ENCODE measurements at places on chromosomes 1 and 21.

DNA sequence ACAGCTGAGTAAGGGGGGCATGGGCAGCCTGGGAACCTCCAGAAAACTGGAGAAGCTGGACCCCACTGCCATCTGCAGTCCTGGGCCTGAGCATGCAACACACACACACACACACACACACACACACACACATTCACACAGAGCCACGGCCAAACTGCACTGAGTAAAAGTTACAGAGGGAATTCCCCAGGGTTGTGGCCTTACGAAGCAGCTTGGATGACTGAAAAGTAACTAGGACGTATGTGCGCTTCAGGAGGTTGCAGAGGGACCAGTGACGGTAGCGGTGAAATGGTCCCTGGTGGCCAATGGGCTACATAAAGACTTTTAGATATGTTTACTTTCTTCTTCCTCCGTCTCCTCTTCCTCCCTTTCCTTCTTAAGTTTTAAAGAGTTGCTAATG lies 232.5 kb upstream of the TMEM51 start:
- DNase-seq: no peak

DNA sequence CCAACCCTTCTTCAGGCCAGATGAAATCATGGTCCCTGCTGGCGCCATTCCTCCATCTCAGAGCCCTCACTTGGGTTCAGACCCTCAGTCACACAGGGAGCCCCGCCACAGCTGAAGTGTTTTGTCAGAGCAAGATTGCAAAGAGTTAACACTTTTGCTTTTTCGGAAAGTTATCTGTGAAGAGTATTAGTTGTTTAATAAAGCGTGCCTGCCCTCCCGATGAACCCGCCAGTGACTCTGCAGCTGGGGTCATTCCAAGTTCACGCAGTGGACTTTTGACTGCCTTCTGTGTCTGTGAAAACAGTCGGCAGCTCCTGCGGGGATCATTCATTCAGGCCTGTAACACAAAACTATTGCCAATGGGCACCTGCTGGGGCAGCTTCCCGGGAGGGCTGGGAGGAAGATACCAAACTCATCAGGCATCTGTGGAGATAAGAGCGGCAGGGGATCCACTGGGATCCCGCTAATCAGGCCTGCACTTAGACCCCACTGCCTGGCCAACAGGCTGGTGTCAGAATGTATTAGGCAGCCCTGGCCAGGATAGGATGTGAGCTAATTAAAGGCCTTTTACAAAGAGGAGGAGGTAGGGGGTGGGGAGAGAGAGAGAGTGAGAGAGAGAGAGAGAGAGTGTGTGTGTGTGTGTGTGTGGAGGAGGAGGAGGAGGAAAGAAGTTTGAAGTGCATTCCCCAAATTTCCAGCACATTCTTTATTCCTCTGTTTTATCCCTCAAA lies 184.5 kb downstream of the DHRS3 start:
- DNase-seq: no peak

DNA sequence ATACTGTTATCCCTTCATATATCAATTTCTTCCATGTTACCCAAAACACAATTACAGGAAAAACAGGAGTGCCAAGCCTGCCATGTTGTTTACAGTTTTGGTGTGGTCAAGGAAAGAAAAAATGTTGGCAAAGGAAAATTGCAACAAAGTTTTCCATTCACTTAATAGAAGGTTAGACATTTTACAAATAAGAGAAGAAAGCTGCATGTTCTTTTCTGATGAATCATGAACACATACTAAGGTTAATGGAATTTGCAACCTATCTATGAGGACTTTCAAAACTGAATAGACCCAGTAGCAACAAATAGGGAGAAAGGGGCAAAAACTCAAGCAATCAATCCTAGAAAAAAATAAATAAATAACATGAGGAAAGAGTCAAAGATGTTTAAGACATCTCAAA lies 556.7 kb downstream of the DPYD start:
- DNase-seq: no peak

DNA sequence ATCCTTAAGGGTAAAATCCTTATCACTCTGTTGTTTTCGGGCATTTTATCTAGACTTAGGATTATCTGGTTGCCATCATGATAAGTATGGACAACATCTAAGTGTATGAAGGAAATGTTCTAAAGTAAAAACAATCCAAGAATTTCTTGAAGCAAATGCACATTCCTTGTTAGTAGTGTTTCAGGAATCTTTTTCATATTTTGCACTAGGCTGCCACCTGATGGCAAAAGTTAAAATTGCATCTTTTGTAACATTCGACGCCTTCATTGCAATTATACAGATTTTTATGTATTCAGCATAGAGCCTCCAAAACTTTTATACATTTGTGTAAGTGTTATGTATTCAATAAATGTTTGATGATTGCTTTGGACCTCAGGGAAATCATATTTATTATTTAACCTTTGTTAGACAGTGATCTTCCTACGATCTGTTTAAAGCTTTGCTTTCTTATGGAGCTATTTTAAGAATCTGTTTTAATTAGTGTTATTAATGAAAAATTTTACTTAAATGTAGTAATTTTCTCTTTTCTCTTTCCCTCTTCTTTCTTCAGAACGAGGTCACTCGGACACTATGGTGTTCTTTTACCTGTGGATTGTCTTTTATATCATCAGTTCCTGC lies 49.4 kb upstream of the KIAA1614 start:
- DNase-seq: no peak

DNA sequence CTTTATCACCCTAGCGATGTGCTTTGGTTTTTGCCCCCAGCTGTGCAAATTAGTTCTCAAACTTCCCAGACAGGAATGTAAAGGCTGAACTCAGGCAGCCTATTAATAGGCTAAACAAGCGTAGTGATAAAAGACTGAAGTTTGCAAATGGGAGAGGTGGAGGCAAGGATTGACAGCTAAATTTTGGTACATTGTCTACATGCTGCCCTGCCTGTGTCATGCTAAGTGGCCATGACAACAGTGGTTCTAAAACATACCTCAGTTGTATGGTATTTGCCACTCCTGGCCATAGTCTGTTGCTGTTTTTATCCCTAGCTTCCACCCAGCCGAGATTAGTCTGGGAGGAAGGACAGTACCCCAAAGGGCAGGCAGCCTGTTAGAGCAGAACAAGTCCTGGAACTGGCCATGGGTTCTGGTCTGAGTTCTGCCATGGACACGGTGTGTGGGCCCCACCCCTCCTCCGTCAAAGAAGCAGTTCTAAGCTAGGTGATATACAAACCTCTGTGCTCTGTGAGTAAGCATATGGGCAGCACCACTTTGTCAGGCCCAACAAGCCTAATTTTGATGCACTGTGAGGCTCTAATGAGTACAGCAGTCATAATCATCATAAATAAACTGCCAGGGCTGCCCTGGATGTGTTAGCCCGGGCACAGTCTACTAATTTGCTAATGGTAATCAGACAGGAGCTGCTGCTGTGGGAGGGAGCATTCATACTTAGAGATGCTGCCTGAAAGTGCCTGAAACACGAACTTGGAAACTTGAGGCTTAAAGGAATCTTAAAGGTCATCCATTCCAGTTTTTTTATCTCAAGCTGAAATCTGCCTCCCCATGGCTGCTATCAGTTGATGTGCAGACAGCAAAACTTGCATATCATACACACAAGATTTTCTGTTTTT lies 177.1 kb downstream of the HHAT start:
- no peak for DNase-seq

DNA sequence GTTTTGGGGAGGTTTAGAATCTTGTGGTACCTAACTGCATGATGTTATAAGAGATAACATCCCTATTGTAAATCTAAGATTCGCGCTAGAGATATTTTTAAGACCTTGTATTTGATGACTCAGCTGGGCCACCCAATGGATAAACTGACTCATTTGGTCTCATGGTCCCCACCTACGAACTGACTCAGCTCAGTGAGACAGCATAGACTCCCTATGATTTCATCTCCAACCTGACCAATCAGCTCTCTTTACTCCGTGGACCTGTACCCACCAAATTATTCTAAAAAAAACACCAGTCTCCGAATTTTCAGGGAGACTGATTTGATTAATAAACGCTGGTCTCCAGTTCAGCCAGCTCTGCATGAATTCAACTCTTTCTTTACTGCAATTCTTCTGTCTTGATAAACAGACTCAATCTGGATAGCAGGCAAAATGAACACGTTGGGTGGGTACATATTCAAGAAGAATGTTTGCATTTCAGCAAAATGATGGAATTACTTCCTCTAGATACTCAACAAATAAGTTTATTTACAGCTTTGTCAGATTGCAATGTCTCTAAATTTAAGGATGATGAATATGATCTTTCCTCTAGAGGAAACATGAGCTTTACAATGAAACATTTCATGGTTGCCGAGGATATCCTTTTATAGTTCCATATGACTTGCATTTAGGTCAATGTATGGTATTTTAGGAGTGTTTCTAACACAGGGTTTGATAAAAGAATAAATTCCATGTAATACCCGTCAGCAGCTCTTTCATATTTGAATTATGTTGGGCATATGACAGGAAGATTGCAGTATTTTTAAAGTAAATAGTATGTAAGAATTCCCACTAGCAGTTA lies 516.6 kb upstream of the RGS18 start:
- no peak for DNase-seq

GRCh38 chr1:58785442-58786058 lies 1.7 kb upstream of the JUN start:
- DNase-seq: no peak

- DNase-seq: no peak
Observed at GRCh38 chr1:3787349-3787715, 9.0 kb downstream of the LRRC47 start.

DNA sequence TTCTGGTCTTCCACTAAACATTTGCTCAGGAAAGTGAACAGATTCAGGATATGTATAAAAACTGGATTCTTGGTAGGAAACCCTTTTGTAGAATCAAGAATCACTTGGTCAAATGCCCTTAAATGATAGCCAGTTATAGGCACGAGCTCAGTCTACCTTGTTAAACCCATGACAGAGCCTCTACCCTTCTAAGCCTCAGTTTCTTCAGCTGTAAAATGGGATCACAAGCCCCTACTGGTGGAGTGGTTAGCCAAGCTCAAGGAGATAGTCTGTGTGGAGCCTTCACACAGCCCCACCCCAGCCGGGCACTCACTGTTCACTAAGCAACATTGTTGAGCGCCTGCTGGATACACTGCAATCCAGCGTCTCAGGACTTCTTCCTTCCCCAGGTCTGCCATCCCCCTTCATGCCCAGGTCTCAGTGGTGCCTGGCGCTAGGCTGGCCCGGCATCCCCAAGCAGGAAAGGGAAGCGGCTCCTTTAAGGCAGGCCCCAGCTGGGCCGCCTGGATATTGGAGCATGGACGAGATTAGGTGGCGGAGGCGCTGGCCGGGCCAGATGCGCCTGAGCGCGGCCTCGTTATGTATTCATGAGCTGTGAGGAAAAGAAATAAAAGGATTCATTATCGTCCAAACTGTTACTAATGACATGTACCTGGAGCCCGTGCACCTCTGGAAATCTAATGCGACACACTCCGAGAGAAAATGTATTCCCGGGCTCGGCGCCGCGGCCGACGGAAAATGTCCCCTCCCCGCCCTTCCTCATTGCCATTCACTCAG lies 75.6 kb downstream of the TAS1R2 start:
- no peak for DNase-seq

DNA sequence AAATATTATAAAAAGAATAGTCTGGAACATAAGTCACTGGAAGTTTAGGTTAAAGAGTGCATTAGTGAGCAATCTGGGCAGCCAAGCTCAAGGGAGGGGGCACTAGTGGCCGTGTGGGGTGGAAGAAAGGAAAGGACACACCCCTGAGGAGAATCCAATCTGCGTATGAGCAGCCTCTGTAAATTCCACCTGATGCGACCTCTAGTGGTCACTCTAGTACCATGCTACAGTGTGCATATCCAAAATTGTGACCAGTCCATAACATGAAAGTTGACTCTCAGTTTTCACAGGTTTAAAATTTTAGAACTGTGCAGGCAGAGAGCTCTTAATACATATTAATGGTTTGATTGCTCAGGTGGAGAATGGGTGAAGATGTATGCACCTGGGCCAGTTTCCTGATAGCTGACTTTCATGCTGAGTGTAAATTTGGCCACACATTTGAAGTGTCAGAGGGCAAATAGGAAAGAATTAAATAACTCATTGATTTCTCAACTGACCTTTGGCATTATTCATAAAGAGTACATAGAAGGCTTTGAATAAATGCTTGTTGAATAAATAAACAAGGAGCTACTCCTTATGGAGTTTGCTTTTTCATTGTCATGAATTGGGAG lies 105.9 kb upstream of the C21orf91 start:
- peak; percentile 58 for DNase-seq

- peak; percentile 52 for DNase-seq
Observed at GRCh38 chr1:107824946-107825345, 140.0 kb downstream of the VAV3 start.

GRCh38 chr1:47907177-47907528 lies 90.0 kb downstream of the TRABD2B start:
- DNase-seq: no peak

DNA sequence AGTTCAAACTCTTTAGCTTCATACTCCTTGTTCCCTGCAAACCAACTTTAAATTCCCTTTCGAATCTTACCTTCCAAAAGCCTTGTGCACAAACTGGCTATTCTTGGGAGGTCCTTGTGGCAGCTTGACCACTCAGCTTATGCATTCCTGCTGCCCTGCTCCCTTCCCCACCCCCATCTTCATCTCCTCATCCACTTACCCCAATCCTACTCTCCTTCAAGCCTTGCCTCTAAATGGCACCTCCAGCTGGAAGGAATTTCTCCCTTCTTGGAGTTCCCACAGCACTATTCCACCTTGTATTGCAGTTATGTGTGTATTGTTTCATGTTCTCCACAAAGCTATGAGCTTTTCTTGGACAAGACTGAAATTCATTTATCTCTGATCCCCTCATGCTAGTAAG lies 15.3 kb upstream of the DIRAS3 start:
- DNase-seq: no peak

- no peak for DNase-seq
Observed at GRCh38 chr21:45208627-45208951, 79.1 kb downstream of the POFUT2 start.

DNA sequence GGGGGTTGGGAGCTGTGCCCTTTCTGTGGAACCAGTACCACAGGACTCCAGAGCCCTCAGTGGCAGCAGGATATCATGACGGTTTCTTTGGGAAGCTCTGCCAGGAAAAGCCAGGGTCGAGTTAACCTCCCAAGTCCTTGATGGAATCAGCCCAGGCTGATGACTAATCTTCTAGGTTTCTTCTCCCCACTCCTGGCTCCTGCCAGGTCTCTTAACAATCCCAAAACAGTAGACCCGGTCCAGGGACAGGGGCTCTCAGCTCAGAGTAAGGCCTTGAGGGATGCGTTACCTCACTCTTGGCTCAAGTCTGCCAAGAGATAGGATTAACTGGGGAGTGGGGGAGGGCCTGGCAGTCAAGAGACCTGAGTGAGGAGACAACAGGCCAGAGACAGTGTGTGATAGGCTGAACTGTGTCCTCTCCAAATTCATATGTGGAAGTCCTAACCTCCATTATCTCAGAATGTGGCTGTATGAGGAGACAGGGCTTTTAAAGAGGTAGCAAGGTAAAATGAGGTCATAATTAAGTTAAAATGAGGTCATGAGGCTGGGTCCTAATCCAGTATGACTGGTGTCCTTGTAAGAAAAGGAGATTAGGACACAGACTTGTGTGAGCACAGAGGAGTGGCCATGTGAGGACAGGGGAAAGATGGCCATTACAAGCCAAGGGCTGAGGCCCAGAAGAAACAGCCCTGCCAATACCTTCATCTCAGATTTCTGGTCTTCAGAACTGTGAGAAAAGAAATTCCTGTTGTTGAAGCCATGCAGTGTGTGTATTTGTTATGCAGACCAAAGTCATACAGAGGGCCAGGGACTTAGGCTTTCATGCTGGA lies 95.0 kb downstream of the BEND5 start:
- DNase-seq: no peak

- DNase-seq: peak; percentile 55
Observed at GRCh38 chr21:44949779-44950198, 10.0 kb downstream of the SLX9 start.

GRCh38 chr1:4637616-4638344 lies 16.6 kb upstream of the AJAP1 start:
- DNase-seq: no peak
